ENCODE measurements at places on chromosomes 12 and 14.
A peak's percentile ranks its signal among the peaks of the same experiment; 100 is the strongest.

GRCh38 chr12:43480591-43480990, 71.4 kb downstream of the ADAMTS20 start:
- DNase-seq, result no peak

DNA sequence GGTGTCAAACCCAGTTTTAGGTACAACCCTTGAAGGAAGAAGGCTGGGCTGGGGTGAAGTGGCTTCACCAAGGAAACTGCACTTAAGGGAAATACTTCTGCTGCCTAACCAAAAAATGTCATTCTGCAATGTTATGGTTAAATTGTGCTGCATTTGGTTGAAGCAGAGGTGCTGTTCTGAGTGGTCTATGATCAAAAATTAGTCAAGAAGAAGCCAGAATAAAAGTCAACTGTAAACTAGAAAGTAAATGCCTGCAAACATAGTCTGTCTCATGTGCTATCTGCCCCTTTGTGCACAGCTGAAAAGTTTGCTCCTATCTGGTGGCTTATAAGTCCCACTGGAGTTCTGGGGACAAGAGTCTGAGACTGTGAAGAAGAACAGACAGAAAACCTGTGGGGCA, 158.8 kb downstream of the C12orf42 start:
- no peak for DNase-seq

DNA sequence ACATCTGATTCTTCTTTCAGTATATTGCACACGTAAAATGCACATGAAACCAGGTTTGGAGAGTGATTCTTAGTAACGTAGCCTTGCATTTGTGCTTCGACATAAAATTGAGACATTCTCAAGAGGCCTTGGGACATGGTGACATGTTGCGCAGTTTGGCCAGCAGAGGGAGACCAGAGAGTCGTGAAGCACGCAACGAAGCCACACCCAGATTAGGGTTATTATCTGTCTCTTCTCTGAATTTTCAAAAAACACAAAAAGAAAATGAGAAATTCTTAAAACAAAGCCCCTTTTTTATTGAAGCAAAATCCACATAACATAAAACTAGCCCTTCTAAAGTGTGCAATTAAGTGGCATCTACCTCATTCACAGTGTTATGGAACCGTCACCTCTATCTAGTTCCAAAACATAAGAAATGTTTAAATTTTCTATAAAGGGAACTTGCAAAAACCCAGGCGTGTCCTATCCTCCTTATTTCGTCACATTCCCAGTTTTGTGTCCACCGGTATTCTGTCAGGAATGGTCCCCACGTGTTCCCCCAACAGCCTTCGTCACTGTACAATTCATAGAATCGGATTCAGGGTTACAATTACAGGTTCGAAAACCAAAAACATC, 108.8 kb upstream of the ATF7IP start:
- DNase-seq, result peak; percentile 79

- peak; percentile 39 for DNase-seq
Measured at GRCh38 chr12:21989819-21990412, 48.7 kb upstream of the ABCC9 start.

GRCh38 chr12:94261786-94262185, 113.4 kb downstream of the PLXNC1 start:
- DNase-seq, result no peak

GRCh38 chr12:129704232-129704830, 199.5 kb downstream of the TMEM132D start:
- no peak for DNase-seq

DNA sequence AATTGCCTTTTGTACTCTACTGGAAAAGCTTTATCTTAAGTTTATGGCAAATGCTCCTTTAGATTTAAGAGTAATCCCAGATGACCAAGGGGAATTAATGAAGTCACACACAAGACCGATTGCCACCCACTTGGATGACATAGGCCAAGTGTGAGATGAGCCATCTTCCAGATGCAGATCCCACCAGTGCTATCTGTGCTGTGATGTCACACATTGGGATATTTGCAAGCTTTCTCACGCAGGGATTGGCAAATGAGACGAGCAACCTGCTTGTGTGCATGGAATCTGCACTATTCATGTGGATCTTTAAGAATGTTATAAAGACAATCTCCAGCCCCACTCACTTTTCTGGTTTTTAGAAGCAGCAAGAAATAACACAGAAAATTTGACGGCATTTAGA, 602.1 kb upstream of the TMEM132C start:
- no peak for DNase-seq

DNA sequence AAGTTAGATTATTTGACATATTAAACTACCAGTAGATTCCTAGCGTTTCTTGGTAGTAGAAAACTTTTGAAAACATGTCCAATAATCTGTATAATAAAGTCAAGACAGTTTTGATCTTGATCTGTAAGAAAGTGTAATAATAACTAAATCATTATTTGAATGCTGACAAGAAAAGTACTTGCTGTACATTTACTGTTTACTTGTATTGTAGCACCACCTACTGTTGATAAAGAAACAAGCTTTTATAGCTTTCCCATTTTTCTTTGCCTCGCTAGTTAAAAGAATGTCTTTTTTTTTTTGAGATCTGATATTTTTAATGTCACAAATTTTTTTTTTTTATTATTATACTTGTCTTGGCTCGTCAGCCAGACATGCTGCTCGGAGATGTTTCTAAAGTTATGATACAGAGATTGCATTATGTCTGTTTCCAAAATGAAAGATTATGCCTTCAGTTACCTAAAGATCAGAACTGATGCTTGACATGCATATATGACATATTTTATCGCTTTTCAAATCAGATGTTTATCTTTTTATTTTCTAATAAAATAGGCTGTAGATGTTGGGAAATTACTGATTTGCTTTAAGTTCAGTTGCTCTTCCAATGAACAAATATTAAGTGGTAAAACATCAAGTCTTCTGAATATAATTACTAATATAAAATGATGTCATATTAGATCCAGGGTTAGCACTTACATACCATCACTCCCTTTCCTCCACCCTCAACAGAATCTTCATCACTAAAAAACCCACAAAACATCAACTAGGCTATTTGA, 140.5 kb downstream of the AKAP6 start:
- DNase-seq, result peak; percentile 56

DNA sequence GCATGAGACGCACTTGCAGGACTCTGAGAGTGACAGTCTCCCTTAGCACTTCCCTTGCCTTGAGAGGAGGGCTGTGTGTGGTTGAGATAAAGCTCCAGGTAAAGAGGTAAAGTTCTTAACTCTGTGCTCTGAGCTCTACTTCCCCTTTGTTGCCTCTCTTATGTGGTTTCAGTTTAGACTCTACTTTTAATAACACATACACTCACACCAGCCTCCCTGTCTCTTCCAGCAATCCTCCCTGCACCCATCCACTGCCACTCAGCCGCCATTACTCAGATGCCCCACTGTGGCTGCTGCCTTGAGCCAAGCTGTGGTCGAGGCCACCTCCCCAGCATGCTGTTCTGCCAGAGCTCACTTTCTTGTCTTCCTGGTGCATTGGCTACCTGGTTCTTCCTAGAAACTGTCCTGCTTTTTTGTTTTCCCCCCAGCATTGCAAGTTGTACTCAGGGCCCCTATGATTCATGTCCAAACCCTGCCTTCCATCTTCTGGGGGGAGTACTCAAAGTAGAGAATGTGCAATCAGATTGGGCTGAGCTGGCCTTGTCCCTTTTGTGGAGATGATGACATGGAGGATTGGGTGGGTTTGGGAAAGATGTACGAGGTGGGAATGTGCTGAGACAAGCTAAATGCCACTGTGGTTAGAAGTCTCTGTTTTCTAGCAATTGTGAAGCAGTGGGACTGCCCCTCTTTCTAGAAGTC, 115.5 kb upstream of the PARP11 start:
- DNase-seq, result peak; percentile 20

DNA sequence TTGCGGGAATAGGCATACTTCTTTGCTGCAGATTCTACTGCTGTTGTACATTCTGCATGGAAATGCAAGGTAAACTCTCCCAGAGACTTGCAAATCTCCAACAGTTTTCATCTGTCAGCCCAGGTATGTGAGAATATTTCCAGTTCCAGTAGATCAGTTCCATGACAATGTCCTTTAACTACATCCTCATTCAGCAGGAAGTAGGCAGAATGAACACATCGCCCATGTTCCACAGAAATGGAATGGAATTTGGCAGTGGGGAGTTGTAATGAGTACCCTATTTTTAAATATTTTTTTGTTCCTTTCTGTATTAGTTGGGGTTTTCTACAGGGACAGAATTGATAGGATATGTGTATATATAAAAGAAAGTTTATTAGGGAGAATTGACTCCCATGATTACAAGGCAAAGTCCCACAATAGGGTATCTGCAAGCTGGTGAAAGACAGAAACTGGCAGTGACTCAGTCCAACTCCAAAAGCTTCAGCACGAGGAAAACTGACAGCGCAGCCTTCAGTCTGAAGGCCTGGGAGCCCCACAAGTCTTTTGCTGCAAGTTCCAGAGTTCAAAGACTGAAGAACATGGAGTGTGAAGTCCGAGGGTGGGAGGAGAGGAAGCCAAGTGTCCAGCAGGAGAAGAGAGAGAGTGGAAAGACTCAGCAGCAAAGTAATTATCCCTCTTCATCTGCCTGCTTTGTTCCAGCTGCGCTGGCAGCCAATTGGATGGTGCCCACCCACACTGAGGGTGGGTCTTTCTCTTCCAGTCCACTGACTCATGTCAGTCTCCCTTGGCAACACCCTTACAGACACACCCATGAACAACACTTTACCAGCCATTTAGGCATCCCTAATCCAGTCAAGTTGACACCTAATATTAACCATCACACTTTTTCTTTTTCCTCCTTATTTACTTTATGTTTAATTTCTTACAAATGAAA, 110.4 kb upstream of the SCAF11 start:
- DNase-seq, result no peak

DNA sequence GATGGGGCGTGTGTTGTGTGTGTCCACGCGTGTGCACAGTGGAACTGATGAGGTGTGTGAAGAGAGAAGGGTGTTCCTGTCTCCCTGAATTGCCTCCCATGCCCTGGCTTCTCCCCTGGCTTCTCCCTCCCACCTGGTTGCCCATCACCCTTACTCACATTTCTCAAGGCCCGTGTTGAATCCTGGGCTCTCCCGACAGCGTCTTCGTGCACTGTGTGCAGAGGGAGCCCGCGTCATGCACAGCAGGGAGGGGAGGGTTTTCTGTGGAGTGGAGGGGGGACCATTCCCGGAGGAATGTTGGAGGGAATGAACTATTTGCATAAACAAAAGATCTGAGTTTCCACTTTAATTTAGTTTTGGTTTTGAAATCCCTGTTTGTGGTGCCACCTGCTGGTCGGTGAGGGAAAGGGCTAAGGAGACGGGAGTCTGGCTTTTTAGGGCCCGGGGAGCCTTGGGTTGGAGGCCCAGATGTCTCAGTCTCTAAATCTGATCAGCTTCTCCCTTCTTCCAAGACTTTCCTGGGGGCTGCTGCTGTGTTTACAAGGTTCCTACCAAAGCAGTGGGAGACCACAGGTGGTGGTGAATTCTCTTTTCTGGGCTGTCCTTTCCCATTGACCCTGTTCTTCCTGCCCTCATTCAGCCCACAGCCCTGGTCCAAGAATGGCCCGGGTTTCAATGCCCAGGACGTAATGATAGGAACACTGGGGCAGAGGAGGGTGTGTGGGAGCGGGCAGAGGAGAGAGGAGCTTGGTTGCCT, at the start of gene C1R:
TSS of gene C1R (minus strand) at position 217 of the 757 bp plus-strand sequence. CDS start at position 160, 57 bp downstream.
- DNase-seq, result peak; percentile 88

DNA sequence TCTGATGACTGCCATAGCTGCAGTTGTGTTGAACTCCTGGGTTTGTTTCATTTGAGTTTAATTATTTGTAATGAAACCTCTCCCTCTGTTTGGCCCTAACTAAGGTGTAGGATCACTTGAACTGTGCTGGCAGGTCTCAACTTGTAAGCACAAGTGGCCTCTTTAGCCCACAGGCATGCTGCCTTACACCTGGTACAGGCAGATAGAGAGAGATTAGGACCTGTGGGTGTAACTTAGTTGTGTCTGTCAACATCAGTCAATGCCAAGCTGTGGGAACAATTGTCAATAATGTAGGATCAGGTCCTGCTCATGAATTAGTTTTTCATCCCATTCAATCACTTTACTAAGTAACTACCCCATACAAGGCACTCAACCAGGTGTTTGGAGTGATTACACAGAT, 263.0 kb upstream of the G2E3 start:
- DNase-seq, result no peak

DNA sequence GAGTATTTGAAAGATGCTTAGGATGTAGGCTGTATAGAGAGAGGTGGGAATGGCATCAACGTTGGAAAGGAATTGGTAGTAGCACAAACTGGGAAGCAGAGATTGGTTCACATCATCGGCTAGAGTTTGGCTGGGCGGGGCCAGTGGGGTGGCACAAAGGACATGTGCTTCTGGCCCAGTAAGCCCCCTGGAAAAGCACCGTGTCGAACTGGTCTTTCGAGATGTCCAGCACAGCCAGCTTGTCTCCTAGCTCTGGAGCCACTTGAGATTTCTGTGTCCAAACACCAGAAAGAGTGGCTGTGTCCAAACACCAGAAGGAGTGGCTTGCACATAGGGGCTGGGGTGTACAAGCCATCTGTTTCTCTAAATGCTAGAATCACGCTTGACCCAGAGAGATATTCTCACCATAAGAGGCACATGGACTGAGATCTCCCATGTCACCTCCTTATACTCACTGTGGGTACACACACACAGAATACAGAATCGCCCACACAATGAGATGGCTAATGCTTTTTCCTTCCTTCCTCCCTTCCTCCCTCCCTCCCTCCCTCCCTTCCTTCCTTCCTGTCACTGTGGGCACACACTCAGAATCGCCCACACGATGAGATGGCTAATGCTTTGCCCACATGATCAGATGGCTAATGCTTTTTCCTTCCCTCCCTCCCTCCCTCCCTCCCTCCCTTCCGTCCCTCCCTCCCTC, 41.8 kb upstream of the KCNK13 start:
- no peak for DNase-seq

DNA sequence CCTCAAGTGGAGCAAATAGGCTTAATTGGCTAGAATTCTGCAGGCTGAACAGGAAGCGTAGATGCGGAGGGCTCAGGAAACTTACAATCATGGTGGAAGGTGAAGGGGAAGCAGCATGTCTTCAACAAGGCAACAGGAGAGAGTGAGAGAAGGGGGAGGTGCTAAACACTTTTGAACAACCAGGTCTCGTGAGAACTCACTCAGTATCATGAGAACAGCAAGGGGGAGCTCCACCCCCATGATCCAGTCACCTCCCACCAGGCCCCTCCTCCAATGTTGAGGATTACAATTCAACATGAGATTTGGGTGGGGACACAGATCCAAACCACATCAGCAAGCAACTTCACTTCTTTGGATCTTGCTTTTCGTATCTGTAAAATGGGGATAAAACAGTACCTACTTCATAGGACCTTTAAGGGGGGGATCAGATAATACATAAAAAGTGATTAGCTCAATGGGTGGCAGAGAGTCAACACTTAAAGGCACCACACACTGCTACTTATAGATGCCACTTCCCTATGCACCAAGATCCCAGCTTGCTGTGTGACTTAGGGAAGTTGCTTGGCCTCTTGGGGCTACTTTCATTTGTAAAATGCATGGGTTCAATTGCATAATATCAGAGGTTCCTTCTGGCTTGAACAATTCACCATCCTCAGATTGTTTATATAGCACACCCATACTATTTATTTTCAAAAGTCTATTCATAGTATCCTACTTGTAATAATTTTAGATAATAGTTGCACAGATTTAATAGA, 184.8 kb upstream of the RPH3A start:
- DNase-seq, result no peak

GRCh38 chr12:130081117-130081805, 81.0 kb upstream of the FZD10 start:
- DNase-seq, result no peak
